T-helper 2 cell treated with Interferon-gamma antibody and Interleukin-4, amounts not matched to agents 5 μg/mL and 100 μg/mL, for 36 hours (primary cell): ENCODE measurements at places on chromosomes 13 and 19.
A peak's percentile ranks its signal among the peaks of the same experiment; 100 is the strongest.

DNA sequence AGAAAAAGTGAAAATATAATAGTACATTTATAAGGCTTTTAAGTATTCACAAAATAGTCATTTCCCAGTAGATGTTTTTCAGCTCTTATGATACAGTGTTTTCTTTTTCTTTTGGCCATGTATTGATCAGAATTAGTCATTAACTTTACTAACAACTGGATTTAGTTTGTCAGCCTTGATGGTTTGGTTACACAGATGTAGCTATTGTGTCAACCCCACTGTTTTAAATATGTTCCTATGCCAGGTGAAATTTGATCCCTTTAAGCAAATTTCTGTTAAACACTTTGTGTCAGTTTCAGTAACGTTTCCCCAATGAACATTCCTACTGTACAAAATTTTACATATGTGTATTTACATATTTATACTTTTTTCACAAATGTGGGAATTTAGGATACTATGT lies 261.5 kb upstream of the STARD13 start:
- no peak for DNase-seq

GRCh38 chr19:49507803-49508494 lies 4.5 kb upstream of the FCGRT start:
- DNase-seq: no peak

DNA sequence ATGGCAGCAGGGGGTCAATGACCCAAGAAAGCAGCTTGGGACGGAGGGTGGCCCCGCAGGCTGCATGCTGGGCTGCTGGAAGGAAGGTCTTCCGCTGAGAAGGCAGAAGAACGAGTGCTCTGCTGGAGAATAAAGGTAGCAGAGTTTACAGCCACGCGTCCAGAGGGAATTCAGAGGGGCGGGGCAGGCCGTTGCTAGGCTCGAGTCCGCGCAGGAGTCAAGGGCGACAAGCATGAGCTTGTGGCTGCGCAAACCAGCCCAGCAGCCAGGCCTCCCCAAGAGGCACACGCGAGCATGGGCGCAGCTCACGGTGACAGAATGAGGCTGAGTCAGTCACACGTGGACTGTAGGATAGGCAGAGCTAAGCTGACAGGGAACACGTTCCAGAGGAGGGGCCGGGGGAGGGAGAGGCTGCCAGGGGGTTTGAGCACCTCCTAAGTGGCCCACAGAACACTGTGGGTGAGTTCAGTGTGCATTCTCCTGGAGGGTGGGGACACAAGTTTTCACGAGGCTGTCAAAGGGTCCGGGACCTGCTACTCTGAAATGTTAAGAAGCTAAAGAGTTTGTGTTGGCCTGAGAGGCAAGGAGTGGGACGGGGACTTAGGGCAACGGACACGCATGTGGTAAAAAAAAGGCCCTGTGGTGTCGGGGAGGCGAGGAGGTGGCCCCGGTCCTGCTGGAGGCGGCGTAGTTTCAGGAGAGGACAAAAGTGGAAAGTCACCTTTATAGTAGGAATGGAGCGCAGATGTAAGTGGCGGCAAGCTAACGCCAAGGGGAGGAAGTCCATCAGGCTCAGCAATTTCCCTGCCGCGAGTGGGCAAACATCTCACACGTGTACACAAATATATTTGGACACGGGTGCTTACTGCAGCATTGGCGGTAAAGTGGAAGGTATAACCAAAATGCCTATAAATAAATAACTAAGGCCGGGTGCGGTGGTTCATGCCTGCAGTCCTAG lies 17.7 kb downstream of the RFX2 start:
- DNase-seq: no peak

DNA sequence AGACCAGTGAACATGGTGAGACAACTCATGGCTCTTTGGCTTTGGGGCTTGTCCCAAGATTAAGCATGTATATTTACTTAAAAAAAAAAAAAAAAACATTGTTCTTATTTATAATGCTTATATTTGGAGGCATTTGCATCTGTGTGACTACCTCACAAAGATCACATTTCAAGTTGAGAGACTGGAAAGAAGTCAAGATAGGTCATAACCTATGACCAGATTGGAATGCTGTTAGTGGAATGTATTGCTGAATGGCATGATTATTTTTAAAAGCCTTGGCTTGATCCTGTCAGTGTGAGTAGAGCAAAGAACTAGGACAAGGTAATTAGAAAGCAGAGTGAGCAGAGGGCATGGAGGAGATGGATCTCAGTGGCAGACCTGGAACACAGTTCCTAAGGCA lies 214.6 kb downstream of the OXGR1 start:
- DNase-seq: no peak

GRCh38 chr13:48655291-48655690 lies 1.6 kb downstream of the CYSLTR2 start:
- peak; percentile 5 for DNase-seq

GRCh38 chr19:58544591-58545285 lies 874 bp downstream of the TRIM28 start:
- DNase-seq: no peak

- no peak for DNase-seq
These were observed 137.7 kb downstream of the SOX1 start for GRCh38 chr13:112204346-112205327.

GRCh38 chr19:1718420-1719291 lies 34.6 kb upstream of the ONECUT3 start:
- no peak for DNase-seq
